ENCODE measurements at places on chromosomes 12 and 14. TPM values are rescaled to one million over a fixed set of nuclear protein-coding genes. Genes with fewer than 3 reads are reported as not detected.
A peak's percentile ranks its signal among the peaks of the same experiment; 100 is the strongest.

TRHDE gene
- total RNA-seq: 0.08 TPM

TAS2R43 gene
- total RNA-seq: 0.84 TPM

FITM1 gene
- 0.60 TPM for total RNA-seq

NINJ2 gene
- total RNA-seq: 2.9 TPM

RDH12 gene
- 30.9 TPM for total RNA-seq

NRXN3 gene
- total RNA-seq: 0.60 TPM

STK38L gene
- total RNA-seq: 27.2 TPM

KRT84 gene
- total RNA-seq: not detected

TAS2R50 gene
- total RNA-seq: 0.68 TPM

SPTB gene
- 0.08 TPM for total RNA-seq

ZFHX2 gene
- total RNA-seq: 0.44 TPM

CLEC9A gene
- total RNA-seq: not detected

DNA sequence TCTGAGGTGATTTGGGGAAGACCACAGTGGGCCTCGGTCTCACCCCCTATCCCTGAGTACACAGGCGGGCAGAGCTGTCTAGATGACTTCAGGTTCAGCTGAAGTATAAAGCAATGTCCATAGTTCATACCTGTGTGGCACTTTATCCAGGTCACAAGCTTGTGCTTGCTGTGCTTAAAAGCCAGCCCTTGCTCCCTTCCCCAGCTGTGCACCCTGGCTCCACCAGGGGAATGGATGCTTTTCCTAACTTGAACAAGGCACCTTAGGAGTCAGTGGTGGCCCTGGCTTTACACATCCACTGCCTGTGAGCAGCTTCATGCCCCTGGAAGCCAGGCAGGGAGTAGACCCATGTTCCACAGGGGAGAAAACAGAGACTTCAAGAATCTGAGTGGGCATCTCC is 5.5 kb downstream of the CARMIL3 start:
- ATAC-seq: no peak

GRCh38 chr12:118548887-118549509 is 172.6 kb downstream of the SUDS3 start:
- ATAC-seq: no peak

DNA sequence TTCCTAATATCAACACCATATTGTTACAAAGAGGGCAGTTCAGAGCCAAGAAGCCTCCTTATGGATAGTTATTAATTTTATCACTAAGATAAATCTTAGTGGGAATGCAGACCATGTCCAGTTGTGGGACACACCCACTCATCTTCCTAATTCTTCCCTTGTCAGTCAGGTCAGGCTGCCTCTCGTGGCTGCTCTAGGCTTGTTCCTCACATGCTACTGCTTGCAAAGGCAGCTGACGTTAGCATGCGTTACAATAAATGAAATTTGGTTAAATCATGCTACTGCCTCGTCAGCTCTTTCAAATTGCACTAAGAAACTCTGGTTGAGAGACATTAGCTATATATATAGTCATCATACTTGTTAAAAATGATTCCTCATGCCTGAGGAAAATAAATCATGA is 108.4 kb downstream of the CAND1 start:
- ATAC-seq: peak; percentile 90

- no peak for ATAC-seq
Observed at GRCh38 chr14:99718031-99718810, 34.1 kb downstream of the CYP46A1 start.

GRCh38 chr12:47943623-47944340 is 19.6 kb upstream of the TMEM106C start:
- peak; percentile 35 for ATAC-seq

- no peak for ATAC-seq
Observed at GRCh38 chr12:108840605-108841332, 16.6 kb downstream of the SSH1 start.

- no peak for ATAC-seq
Observed at GRCh38 chr14:22552827-22553076, 36.3 kb downstream of the DAD1 start.

DNA sequence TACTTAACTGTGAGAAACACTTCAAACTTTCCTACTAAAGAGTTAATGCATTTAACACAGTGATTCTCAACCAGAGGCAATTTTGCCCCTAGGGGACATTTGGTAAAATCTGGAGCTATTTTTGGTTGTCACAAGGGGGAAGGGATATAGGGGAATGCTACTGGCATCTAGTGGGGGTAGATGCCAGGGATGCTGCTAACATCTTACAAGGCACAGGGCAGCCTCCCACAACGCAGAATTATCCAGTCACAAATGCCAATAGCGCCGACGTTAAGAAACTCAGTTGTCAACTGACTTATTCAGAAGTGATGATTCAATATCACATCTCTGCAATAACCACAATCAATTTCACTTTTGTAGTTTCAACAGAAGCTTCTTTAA is 2.0 kb downstream of the EEA1 start:
- no peak for ATAC-seq

GRCh38 chr14:36522972-36523715 is 3.1 kb upstream of the NKX2-1 start:
- no peak for ATAC-seq

- no peak for ATAC-seq
Observed at GRCh38 chr12:50111395-50111692, 692 bp upstream of the COX14 start.

DNA sequence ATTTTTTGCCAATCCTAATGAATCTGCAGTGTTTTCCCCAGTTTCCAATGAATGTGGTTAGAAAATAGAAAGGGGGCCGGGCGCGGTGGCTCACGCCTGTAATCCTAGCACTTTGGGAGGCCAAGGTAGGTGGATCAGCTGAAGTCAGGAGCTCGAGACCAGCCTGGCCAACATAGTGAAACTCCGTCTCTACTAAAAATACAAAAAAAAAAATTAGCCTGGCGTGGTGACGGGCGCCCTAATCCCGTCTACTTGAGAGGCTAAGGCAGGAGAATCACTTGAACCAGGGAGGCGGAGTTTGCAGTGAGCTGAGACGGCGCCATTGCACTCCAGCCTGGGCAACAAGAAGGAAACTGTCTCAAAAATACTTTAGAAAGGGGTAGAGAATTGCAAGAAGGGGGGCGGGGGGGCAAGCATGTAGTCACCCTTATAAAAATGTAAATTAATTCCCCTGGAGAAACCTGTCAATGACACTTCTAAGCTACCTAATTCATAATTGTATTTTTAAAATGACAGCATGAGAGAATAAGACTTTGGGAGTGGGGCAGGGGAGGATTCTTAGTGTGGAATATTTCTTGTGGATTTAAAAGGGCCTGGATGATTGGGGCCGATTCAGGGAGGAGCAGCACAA is 1.7 kb downstream of the KLHDC2 start:
- ATAC-seq: no peak

- peak; percentile 18 for ATAC-seq
Observed at GRCh38 chr14:37583358-37584210, 11.5 kb downstream of the FOXA1 start.

GRCh38 chr12:76449583-76449982 is 101.4 kb upstream of the BBS10 start:
- ATAC-seq: peak; percentile 78

- ATAC-seq: no peak
Observed at GRCh38 chr12:117527479-117527855, 166.0 kb upstream of the NOS1 start.

GRCh38 chr14:61553730-61554641 is 141.3 kb upstream of the HIF1A start:
- ATAC-seq: peak; percentile 3

GRCh38 chr12:45338272-45338671 is 122.4 kb downstream of the ANO6 start:
- no peak for ATAC-seq

DNA sequence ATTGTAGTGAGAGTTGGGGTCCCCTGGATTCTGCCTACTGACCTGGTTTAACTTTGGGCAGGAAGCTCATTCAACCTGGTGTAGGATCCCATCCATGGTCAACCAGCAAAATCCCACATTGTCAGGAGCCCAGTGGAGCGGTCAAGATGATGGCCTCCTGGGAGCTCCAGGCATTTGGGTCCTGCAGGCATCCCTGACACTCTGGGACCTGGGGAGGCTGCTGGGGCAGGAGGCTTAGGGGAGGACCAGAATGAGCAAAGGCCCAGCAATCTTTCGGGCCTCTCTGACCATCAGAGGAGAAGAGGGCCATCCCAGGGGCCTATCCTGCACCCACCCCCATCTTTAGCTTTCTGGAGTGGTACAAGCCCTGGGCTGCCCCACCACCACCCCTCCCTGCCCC is 104.0 kb downstream of the PRMT8 start:
- no peak for ATAC-seq

GRCh38 chr14:22549981-22550673 is 38.9 kb downstream of the DAD1 start:
- ATAC-seq: no peak

DNA sequence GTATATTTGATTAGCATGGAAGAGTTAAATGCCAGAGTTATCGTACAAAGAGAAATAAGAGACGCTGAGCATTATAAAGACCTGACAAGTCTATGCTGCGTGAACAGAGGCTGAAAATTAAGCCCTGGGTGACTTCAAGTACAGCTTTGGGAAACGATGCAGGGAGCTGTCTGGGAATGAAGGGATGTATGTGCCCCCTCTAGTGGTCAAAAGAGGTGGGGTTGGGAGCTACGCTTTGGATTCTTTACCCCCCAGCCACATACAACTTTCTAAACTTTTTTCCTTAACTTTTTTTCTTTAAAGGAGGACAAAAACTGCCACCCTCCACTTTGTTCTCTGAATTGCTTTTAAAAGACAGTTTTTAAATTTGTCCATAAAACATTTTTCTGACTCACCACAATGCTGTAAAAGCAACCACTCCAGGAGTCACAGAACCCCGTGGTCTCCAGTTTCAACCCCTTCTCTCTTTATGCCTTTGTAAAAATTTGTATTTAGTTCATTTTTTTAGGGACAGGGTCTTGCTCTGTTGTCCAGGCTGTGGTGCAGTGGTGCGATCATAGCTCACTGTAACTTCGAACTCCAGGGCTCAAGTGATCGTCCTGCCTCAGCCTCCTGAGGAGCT is 59.4 kb downstream of the ZNF664 start:
- peak; percentile 70 for ATAC-seq

DNA sequence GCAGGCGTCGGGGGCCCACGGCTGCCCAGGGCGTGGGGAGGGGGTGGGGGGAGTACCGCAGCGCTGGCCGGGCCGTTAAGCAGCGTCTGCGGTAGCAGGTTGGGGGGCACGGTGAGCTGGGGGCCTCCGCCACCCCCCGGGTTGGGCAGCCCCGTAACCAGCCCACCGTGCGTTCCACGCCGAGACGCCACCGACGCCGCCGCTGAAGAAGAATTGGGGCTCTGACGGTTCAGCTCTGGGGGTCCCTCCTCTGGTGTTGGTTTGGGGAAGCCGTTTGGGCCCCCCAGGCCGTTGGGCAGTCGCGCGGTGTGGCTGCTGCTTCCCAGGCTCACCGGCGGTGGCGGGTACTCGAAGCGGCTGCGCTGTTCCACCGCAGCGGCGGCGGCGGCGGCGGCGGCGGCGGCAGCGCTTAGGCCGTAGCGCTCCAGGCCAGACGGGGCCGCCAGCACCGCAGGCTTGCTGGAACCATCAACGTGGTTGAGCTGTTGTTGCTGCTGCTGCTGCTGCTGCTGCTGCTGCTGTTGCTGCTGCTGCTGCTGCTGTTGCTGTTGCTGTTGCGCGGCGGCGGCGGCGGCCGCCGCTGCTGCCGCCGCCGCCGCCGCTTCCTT is 1.5 kb downstream of the IRF2BPL start:
- no peak for ATAC-seq

GRCh38 chr12:62292761-62293344 is 32.6 kb downstream of the USP15 start:
- no peak for ATAC-seq

GRCh38 chr12:59182191-59182590 is 261.9 kb upstream of the LRIG3 start:
- ATAC-seq: no peak

DNA sequence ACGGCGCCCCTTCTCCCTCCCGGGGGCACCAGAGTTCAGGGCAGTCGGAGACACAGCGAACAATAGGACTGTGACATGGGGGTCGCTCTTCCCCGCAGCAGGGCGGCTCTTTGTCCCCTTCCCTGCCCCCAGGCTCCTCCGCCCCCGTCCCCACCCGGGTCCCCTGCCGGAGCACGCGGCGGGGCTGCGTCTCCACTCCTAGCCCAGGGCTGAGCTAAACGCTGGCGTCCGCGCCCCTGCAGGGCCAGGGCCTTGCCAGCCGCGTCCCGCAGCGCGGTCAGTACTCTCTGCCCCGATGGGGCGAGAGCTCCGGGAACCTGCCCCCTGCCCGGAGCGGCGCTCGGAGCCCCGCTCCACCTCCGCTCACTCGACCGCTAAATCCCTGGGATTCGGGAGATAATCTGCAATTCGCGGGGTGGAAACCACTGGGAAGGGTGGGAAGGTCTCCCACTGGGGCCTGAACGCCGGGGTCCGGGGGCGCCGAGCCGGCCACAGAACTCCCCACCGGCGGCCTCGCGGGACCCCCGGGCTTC is 825 bp upstream of the CCDC85C start:
- peak; percentile 31 for ATAC-seq

- no peak for ATAC-seq
Observed at GRCh38 chr12:24778486-24779304, 170.2 kb downstream of the BCAT1 start.

DNA sequence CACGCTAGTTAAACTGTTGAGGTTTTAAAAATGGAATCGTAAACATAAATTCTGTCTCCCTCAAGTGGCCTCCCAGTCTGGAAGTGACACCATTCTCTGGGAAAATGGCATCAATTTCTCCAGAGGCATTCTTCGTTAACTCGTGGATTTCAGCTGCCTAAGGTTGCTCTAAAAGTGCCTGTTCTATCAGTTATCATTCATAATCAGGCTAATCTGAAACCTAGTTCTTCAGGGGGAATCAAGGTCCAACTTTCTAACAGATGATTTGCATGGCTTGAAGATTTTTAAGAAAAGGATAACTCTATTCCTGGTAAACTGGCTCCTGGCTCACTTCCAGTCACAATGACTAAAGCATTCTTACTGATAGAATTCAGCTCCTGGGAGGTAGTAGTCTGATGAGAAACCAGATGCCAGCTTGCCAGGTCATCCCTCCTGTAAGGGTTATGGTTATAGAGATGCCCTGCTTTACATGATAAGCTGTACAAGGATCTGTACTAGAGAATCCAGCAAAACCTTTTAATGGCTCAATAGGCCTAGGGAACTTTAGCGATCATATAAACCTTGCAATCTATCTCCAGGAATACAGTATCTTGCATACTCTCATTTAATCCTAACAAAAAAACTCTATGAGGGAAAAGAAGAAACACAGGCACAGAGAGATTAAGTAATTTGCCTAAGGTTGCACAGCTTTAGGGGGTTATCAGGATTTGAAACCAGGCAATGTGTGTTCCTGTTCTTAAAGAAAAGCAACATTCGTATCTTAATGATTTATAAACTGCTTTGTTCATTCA is 1.5 kb downstream of the L3HYPDH start:
- peak; percentile 42 for ATAC-seq

DNA sequence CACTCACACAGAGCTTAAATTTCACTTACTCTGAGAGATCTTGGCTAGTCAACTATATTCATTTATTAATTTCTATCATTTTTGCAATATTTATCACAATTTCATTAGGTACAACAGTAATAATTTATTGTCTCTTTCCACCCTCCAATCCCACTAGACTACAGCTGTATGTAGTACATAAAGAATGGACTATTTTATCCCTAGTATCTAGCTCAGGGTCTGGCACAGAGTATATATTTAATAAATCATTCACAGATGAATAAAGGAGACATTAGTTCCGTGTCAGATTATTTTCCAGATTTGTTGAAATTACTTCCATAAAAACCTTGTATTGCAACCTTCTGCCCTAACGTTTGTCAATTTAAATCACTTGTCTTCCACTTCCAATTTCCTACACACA is 1781.1 kb upstream of the SEL1L start:
- no peak for ATAC-seq

- no peak for ATAC-seq
Observed at GRCh38 chr12:31801872-31802271, 73.1 kb upstream of the AMN1 start.

Data from esophagus mucosa (tissue), 1 donor.